ENCODE measurements at places on chromosomes 4 and X.

DNA sequence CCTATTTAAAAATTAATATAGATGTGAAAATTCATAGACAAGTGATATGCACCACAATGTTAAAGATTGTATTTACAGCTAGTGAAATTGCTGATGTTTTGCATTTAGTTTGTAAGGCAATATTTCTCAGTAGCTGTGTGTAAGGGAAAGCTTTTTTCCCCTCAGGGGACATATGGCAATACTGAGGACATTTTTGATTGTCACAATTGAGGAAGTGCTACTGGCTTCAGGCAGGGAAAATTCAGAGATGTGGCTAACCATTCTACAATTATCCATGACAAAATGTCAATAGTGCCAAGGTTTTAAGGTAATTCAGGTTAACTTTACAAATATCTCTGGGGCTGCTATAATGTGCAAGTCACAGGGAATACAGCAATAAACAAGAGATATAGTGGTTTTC lies 66.1 kb upstream of the IL15 start:
- DNase-seq: no peak

DNA sequence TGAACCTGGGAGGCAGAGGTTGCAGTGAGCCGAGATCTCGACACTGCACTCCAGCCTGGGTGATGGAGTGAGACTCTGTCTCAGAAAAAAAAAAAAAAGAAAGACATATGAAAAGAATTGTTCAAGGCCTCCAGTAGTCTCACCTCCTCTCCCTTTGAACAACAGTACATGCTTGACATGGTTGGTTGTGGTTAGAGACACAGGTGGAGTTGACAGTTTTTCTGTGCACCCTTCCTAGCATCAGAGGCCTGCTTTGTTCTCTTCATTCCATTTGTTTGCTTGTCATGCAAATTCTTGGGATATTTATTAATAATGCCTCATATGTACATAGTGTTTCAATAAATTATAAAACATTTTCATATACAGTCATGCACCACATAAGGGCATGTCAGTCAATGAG lies 18.3 kb upstream of the PDCL2 start:
- no peak for DNase-seq

GRCh38 chrX:39242187-39242586 lies 440.9 kb downstream of the MID1IP1 start:
- no peak for DNase-seq

- no peak for DNase-seq
Observed at GRCh38 chrX:80667967-80668366, 141.7 kb downstream of the BRWD3 start.

GRCh38 chr4:48985976-48986653 lies at the start of gene CWH43:
Gene CWH43, plus strand, starts transcription at chr4:48986275. Its CDS starts 155 bp downstream, at chr4:48986430.
- no peak for DNase-seq

DNA sequence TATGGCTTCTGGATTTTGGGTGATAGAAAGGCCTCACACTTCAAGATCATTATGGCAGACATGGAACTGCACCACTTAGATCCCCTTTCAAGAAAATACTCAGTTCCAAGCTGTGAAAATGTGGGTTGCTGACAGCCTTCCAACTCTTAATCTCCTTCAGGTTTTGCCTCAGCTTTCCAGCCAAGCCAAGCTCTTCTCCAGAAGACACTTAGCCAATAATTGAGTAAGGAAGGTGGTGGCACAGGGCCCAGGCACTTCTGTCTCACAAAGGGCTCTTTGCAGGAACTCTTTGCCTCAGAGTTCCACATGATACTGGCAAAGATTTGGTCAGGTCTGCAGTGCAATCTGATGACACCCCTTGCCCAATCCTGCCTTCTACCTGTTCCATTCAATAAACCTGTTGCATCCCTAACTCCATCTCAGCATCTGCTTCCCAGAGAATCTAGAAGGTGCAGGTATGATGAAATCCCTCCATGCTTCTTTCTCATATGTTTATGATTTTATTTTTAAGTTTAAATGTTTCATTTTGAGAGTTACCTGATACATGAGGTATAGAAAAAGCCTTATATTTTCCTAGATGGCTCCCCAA lies 30.6 kb downstream of the ANXA5 start:
- DNase-seq: no peak

- peak; percentile 70 for DNase-seq
Observed at GRCh38 chr4:61200187-61200915, at the start of gene ADGRL3. Gene ADGRL3, plus strand, starts transcription at chr4:61200326.

DNA sequence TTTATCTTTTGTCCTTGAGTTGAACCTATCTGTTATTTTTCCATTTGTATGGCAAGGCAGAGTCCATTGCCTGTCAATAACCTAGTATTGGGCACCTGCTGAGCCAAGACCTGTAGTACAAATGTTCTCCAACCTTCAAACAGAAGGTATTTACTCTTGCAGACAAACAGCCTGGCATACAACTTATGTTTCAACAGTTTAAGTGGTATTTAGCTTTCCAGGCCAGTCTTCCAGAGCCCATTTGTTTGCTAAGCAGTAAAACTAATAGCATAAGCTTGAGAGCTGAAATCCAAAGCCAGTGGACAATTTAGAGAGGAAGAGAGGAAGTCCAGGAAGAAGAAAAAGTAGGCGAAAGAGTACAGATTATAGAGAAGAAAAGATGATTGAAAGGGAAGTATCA lies 979.3 kb downstream of the GLUD2 start:
- no peak for DNase-seq

GRCh38 chr4:38572793-38573192 lies 91.2 kb upstream of the KLF3 start:
- no peak for DNase-seq

DNA sequence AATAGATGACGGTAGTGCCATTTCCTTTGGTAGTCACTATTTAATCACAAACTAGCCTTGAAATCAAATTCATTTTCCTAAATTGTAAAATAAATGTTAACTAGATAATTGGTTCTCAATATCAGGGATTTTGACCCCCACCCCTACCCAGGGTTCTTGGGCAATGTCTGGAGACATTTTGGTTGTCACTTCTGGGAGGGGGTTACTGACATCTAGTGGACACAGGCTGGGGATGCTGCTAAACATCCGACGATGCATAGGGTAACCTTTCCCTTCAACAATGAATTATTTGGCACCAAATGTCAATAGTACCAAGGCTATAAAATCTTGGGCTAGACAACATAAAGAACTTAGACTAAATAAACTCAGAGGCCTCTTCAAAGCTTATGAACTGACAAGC lies 285.8 kb upstream of the TRPC5 start:
- DNase-seq: no peak

DNA sequence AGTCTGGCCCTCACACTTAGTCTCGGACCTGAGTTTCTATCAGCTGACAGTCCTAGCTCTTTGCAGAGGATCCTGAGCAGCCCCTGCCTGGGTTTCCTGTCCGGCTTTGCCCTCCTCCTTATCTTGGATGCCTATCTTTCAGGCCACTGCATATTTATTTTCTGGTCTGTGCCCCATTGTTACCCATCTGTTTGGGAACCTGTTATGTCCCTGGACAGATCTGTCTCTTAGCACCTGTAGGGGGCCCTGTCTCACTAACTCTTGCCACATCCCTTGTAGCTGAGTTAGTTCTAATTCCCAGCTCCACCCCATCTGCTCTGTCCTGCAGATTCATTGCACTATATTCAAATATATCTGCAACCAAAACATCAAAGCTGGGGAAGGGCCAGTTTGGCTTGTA lies 514.9 kb upstream of the LCORL start:
- DNase-seq: no peak

DNA sequence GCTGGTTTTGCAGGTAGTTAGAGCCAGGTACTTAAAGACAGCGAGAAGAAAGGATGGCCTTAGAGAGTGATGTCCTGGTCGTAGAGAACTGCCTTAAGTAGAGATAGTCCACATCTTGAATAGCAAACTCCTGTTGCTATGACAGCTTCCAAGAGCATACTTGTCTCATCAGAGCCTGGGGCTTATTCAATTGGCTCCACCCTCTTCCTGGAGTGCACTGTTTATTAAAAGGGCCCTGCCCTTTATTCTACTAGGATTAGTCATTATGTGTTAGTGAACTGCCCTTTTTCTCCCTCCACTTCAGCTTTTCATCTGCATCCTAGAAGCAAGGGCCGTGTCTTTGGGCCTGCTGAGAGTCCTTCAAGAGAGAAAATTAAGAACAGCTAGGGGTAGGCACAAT lies 94.5 kb upstream of the EOLA2 start:
- no peak for DNase-seq

DNA sequence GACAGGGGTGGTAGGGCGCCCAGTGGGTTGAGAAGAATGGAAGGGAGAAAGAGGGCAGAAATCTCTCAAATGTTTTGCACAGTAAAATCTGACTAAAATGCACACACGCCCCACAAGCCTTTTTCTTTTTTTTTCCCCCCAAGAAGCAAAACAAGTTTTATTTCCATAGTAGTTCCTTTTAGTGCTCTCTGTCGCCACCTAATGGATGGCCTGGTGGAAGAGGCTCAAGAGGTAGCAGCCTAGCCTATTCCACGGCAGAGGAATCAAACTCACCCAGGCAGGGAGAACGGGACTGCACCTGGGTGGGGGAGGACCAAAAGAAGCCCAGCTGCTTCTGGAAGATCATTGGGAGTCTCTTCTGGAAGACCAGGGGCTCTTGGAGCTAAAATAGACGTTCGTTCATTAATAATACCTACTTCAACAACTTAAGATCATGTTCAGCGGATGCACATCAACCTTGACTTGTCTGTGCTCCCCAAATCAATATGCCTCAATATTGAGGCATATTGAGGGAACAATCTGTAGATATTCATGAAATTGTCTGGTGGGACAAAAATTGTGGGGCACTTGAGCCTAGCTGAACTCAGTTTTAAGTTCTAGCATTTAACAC lies 31.6 kb upstream of the IRAK1 start:
- no peak for DNase-seq

DNA sequence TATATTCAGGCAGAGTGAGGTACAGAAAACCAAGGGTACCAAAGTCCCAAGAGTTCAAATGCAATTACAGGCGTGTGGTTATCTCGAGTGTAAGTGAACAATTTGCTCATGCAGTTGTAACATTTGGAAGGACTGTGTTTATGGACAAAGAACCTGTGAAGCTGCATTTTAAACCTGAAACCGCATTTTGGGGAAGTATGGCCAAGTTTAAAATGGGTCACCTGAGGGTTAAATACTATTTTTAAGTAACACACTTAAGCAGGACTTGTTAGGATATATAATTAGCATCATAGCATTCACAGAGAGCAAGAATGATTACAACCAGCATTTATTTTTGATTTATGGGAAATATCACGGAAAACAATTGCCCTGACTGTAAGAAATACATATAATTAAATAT lies 79.1 kb upstream of the LCORL start:
- DNase-seq: no peak

DNA sequence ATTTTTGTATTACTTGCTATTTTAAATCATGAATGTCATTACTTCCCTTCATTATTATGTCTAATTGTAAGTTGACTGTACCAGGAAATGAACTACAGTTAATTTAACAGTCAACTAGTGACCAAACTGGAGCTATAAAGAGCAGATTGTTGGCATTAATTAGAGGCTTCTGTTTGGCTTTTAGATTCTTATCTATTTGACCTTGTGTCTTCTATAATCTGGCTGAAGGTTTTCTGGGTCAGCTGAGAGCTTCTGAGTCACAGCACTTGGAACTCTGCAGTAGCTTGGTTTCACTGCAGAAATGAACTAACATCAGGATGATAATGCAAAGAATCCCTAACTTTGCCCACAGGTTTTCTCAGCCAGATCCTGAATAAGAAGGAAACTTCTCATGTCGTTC lies 169.2 kb upstream of the LEF1 start:
- no peak for DNase-seq

DNA sequence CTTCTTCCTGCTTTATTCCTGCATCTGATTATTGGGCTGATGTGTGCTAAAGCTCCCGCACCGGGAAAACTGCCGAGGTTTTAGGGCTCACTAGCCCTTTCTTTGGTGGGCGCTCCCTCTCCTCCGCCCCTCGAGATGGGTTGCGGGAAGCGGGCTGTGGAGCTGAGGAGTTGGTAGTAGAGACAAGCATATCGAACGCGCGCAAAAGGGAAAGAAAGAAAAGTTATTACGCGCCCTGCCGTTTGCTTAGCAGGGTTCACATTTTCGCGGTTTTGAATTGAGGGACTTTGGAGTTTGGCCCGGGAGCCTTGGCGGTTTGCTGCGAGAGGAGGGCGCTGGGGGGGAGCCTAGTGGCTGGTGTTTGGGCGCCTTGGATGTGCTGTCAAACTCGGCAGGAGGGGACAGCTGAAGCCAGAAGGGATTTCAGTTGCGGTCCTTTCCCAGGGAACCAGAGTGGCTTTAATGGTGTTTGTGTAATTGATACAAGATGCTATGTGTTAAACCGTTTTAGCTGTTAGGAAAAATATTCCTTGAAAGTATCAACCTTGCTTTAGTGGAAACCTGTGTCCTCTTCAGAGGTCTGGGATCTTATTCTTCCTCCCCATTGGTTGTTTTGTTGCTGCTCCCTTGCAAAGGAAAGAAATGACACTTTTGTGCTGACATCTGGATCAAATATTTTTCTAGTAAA lies 1.1 kb downstream of the GAB1 start:
- no peak for DNase-seq
